ENCODE measurements at places on chromosomes 7 and 10.

DNA sequence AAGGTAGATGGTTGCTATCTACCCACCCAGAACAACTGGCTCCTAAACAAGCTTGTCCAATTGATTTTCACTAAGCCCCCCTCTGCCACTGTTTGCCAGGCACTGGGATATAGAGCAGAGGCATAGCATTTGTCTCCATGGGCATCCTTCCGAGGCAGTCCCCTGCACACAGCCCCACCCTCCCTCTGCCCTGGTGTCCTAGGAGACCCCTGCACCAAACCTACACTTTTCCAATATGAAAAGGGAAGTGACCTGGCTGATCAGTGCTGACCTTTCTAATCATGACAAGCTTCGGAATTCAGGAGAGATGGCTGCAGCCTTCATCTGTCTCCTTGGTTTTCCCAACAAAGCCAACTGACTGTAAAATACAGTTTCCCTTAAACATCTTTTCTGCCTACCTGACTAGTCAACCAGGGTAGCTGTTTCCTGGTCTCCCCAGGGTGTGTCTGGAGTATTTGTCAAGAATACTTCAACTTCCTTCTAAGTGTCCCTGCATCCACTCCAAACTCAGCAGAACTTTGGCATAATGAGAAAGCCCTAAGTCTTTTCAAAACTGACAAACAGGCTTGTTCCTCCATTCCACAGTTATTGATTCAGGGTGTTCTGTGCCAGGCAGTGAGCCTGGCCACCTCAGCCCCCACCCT lies 7.6 kb upstream of the SLC18A3 start:
- DNase-seq: no peak

- DNase-seq: peak; percentile 8
Observed at GRCh38 chr10:86254526-86255174, 111.9 kb downstream of the GRID1 start.

- DNase-seq: peak; percentile 76
Observed at GRCh38 chr10:29946953-29947700, 112.3 kb downstream of the JCAD start.

DNA sequence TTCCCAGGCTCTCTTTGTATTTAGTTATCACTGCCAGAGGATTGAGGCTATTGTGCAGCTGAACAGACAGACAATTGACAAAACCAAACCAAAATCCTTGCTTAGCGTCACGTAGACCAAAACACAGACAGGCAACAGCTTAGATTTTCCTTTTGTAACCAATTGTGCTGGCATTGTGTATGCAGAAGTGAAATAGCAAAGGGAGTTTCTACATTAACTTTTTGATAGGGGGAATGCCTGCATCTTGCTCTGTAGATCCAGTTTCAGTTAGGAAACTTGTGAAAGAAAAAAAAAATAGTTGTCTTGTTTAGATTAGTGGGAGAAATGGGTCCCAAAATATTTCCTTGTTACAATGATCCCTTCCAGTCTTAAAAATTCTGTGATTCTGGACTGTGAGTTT lies 333.8 kb downstream of the BBS9 start:
- DNase-seq: no peak

DNA sequence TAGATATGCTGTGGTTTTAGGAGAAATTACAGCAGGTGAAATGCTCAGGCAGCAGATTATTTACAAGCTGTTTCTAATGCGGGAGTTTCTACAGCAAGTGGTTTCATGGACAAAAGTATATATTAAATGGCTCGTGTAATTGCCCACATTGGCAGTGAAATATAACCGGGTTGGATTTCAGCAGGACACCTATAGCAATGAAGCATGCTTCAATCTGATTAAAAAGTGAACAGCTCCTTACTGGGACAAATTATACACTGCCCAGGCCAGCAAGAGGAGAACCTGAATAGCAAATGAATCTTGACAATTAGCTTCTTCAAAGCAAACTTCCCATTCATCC lies 35.2 kb upstream of the LYZL1 start:
- DNase-seq: no peak

- DNase-seq: peak; percentile 68
Observed at GRCh38 chr7:20260223-20260622, 43.0 kb upstream of the MACC1 start.

DNA sequence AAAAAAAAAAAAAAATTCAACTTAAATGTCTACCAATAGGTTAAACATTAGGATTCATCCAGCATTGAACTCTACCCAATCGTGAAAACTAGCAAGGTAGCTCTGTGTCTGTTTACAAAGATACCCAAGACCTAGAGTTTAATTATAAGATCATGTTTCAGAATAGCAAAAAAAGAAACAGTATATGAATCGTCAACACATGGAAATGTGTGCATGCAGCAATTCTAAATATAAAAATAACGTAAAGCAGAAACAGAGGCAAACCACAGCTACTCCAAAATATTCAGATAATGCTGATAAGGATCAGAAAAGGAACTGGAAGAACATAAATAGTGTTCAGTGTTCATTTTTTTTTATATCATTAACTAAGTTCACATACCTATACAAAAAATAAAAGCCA lies 68.7 kb downstream of the AFAP1L2 start:
- no peak for DNase-seq

DNA sequence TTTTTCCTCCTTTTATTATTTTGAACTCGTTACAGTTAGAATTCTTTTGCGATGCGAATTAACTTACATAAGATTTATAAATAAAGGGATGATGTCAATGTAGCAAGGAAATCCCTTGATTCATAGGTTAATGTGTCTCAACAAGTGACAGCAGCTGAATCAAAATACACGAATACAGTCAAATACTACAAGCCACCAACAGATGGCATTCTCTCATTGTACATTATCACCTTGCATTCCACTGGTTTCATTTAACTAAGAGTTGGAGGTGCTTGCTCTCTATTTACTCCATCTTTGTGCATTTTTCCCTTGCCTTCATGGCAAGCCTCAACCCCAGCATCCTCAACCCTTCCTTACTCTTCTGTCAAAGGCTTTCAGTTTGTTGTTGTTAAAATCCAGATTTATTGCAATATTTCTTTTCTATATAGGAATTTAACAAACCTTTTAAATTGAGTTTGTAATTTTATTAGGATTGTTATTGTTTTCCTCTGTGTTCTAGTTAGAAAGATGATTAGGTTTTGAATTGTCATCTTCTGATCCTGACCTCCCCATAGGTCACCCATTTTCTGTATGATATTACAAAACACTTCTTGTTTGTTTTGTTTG lies 78.3 kb downstream of the SLC25A40 start:
- DNase-seq: peak; percentile 16

Measured in Daoy (cell line).